Endodermal cell (in vitro differentiated cells): ENCODE measurements at places on chromosomes 1 and 21.

GRCh38 chr1:115183158-115183557, 93.9 kb upstream of the TSPAN2 start:
- peak; percentile 85 for DNase-seq

GRCh38 chr1:209038735-209039134, 544.8 kb upstream of the CAMK1G start:
- DNase-seq, result no peak

DNA sequence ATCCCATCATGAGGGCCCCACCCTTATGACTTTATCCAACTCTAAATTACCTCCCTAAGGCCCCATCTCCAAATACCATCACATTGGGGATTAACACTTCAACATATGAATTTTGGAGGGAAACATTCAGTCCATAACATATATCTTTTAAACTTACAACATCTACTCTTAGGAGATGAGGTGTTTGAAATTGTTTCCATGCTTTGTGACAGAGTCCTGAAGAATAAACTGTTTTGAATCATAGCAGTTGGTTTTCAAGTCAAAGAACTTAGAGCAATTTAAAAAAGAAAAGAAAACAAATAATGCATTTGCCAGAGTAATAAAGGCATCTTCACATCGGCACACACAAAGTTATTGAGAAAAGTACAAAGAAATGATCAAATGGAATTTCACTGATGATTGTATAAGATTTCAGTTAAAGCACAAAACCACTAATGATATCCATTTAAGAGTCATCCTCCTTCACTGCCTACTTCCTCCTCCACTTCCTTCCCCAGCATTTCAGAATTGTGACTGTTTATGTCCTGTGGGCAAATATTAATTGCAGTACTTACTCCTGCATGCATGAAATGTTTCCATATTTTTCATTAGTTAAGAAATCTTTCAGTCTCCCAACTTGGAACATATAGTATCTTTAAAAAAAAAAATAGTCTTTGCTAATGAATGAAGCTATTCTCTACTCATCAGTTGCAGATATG, 202.0 kb downstream of the LRRC40 start:
- DNase-seq, result no peak

DNA sequence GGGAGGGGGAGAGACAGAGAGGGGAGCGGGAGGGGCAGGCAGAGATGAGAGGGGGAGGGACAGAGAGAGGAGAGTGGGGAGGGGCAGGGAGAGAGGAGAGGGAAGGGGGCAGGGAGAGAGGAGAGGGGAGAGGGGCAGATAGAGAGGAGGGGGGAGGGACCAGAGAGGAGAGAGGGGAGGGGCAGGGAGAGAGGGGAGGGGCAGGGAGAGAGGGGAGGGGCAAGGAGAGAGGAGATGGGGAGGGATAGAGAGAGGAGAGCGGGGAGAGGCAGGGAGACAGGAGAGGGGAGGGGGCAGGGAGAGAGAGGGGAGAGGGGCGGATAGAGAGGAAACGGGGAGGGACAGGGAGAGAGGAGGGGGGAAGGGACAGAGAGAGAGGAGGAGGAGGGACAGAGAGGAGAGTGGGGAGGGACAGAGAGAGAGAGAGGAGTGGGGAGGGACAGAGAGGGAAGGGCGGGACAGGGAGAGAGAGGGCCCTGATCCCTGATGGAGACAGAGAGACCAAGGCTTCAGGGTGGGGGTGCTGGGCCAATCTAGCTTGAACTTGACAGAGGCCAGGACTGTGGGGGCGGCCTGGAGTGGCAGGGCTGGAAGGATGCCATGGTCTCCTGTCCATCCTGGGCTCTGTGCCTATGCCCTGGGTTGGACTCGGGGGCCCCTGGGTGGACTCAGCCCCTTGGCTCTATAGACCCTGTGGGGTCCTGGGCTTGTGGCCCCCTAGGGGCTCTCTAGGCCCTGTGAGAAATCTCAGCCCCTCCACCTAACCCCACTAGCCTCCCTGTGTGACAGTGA, 43.6 kb downstream of the DMRTB1 start:
- no peak for DNase-seq

DNA sequence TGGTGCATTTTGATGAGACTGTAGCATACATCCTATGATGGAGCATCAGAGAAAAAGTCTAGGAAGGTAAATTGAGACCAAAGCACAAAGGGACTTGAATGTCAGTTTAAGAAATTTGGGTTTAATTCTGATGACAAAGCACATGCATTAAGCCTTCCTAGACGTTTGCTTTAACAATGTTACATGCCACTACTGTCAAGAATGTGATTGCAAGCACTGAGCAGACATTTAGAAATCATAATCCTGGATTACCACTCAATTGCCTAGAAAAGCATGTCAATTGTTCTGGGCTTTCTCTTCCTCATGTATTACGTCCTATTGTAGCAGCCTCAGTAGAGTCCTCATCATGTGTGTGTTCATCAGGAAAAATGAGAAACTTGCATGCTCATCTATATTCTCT, 117.1 kb downstream of the ZNF281 start:
- no peak for DNase-seq

GRCh38 chr1:165565751-165566490, 22.1 kb downstream of the LRRC52 start:
- DNase-seq, result no peak

- DNase-seq, result no peak
These were observed 55.8 kb upstream of the LDLRAP1 start for GRCh38 chr1:25487628-25488027.

- DNase-seq, result no peak
These were observed 24.8 kb upstream of the CLDN8 start for GRCh38 chr21:30240661-30241060.

DNA sequence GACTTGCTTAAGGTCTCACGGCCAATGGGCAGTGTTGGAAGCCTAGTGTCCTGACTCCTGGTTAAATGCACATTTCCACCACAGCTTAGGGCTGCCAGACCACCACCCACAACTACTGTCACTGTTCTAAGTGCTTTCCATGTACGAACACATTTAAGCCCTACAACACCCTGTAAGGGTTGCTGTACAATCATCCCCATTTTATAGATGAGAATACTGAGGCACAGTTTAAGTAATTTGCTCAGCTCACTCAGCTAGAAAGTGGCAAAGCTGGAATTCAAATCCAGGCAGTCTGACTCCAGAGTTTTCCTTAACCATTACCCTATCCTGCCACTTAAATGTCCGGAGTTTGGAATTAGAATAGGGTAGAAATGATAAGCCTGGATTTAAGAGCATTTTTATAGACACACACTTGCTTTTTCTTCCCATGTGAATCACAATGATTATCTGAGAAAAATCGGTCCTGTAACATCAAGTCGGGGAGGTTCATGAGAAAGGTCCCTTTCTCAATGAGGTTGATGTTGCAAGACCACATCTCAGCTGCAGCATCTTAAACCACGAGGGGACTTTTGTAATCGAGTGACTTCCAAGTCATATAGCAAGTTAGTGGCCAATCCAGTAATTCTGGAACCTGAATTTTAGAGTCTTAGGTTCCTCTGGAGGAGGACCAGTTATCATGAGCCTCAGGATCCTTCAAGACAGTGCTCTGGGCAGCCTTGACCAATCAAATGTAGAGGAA, 8.6 kb downstream of the E2F2 start:
- DNase-seq, result no peak

- no peak for DNase-seq
These were observed 35.1 kb upstream of the EYA3 start for GRCh38 chr1:28123461-28123961.

- DNase-seq, result no peak
These were observed 223.4 kb downstream of the FMN2 start for GRCh38 chr1:240314845-240315801.

GRCh38 chr1:67339623-67340343, 32.1 kb downstream of the IL12RB2 start:
- DNase-seq, result no peak

- no peak for DNase-seq
These were observed 18.1 kb downstream of the DCAF8 start for GRCh38 chr1:160244209-160244608.

DNA sequence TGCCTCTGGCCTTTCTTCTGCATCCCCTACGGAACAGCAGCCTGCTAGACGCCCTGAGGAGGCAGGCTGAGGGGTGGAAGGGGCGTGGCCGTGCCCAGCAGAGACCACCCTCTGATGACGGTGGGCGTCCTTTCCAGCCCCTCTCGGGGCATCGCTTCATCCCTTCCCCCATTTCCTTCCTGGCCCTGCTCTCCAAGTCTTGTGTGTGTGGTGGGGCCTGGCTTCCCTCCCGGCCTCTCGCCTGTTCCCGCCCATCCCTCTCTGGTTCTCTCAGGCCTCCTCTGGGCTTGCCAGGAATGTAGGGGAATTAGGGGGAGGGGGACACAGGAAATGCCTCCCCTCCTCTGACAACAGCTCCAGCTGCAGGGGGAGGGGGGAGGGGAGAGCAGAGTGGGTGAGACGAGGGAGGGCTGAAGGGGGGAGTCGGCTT, 51.1 kb downstream of the SKI start:
- DNase-seq, result peak; percentile 95

- no peak for DNase-seq
These were observed 62.7 kb upstream of the KAZN start for GRCh38 chr1:14535619-14536355.

DNA sequence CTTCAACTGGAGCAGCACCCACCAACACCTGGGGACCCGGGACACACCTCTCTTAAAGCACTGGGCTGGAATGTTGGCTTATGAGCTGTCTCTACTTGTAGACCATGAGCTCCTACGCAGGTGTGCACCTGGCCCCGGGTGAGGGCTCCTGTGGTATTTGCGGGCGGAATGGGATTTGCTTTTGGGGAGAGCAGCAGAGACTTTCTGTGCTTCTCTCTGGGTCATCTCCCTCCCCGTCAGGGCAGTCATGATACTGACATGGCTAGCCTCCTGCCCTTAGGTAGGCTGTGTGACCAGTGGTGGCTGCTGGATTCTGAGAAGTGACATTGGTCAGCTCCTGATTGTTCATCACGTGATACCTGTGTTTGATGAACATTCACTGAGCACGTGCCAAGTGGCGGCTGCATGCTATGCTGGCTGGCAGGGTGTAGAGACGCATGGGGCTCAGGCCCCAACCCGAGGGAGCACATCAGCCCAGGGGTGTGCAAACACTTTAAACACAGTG, 9.0 kb upstream of the ZBTB21 start:
- no peak for DNase-seq

DNA sequence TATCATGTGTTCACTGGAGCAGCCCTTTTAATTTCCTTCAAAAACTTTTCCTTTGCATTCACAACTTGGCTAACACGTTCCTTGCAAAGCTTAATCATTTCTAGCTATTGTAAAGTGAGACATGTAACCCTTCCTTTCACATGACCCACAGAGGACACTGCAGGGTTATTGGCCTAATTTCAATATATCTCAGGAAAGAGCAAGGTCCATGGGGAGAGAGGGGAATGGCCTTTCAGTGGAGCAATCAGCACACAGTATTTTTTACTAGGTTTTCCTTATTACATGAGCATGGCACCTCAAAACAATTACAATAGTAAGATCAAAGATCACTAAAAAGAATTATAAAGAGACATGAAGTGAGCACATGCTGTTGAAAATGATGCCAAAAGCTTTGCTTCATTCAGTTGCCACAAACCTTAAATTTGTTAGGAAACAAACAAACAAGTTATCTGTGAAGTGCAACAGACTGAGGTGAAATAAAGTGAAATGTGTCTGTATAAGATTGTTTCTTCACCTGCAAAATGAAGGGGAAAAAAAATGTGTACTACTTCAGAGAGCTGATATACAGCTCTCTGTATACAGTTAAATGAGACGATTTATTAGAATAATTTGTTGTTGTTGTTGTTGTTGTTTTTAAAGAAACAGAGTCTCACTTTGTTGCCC, 61.5 kb downstream of the EIF4G3 start:
- no peak for DNase-seq

GRCh38 chr1:147243841-147244240, 1.4 kb downstream of the CHD1L start:
- DNase-seq, result no peak

DNA sequence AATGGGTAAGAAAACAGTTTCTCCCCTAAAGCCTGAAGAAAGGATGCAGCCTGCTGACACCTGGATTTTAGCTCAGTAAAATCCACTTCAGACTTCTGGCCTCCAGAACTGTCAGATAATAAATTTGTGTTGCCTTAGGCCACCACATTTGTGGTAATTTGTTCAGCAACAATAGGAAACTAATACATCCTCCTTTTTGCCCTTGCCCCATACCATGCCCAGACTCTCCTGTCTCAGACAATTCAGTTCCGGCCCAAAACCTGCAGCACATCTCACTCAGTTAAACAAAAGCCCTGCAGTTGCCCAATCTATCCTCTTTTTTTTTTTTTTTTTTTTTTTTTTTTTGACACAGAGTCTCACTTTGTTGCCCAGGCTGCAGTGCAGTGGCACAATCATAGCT, 25.8 kb downstream of the SMIM12 start:
- peak; percentile 9 for DNase-seq

- DNase-seq, result no peak
These were observed 262.5 kb upstream of the B3GALT2 start for GRCh38 chr1:193448682-193449461.

- DNase-seq, result peak; percentile 38
These were observed 50.9 kb upstream of the AJAP1 start for GRCh38 chr1:4603295-4604110.

DNA sequence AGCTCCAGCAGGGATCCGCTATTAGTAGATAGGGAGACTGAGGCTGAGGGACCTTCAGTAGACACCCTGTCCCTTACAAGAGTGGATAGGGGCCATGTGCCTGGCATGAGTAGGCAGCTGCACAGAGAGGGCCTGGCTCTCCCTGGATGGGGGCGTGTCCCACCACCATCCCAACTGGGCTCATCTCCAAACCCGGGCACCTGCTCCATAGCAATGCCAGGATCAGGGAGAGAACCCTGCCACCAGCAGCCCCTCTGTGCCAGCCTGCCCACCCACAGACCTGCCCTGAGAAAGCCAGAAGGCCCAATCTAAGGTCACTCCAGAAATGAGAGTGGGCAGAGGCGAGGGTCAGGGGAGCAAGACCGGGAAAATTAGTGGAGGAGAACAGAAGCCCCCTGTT, 121.3 kb downstream of the GRIK3 start:
- DNase-seq, result no peak

DNA sequence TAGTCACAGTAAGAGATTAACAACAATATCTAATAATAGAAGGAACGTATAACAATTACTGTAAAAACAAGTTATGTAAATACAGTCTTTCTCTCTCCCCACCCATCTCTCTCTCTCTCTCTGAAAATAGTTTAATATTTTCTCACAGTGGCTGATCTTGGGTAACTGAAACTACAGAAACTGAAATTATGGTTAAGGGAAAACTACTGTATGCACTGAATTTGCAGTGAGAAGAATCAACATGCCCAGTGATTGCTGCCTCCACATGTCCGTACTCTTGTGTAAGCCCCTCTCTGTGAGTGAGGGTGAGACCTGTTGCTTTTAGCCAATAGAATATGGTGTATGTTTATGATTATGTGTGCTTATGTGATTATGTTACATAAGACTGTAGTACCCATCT, 1.6 kb downstream of the KRTAP6-1 start:
- DNase-seq, result no peak

GRCh38 chr1:210415846-210416448, 87.2 kb downstream of the HHAT start:
- no peak for DNase-seq
